ENCODE measurements at places on chromosomes 2 and 18. TPM values are rescaled to one million over a fixed set of nuclear protein-coding genes. Genes with fewer than 3 reads are reported as not detected.

DNA sequence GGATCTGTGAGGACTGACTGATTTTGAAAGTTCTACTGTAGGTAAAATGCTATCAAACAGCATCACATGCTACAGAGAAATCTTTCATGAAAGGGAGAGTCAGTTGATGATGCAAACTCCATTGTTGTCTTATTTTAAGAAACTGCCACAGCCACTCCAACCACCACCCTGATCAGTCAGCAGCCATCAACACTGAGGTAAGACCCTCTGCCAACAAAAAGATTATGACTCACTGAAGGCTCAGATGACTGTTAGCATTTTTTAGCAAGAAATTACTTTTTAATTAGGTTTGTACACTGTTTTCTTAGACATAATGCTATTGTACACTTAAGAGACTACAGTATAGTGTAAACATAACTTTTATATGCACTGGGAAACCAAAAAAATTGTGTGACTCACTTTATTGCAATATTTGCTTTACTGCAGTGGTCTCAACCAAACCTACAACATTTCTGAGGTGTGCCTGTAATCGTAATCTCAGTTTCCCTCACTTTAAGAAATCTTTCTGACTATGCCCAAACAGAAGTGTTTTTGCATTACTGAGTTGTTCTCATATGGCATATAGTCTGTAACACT lies 42.8 kb downstream of the METTL8 start:
- DNase-seq: peak; percentile 87

DNA sequence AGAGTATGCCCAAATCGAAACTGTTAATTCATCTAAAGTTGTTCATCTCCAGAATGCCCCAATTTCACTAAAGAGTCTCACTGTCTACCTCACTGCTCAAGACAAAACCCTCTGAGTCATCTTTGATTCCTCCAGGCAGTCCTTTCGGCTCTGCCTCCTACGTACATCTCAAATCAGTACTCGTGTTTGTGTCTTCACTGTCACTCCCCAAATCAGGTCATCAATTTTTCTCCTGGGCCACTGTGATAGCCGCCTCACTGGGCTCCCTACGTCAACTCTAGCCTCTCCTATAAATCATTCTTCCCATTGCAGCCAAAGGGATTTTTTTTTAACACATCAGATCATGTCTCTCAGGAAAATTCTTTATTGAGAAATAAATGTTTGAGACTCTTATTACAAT lies 42.1 kb upstream of the TTC39C start:
- DNase-seq: no peak

- no peak for DNase-seq
Measured at GRCh38 chr2:43196768-43197587, 29.4 kb downstream of the ZFP36L2 start.

Gene FOSL2
- total RNA-seq: 44.4 TPM

Gene COL3A1
- 14,045 TPM for total RNA-seq

Gene SERPINB3
- not detected for total RNA-seq

Gene NAT8
- not detected for total RNA-seq

Gene PXDN
- total RNA-seq: 137 TPM

Gene EML6
- 0.49 TPM for total RNA-seq

Data from fibroblast of the aortic adventitia (primary cell).